ENCODE measurements at places on chromosomes 12 and 14.

DNA sequence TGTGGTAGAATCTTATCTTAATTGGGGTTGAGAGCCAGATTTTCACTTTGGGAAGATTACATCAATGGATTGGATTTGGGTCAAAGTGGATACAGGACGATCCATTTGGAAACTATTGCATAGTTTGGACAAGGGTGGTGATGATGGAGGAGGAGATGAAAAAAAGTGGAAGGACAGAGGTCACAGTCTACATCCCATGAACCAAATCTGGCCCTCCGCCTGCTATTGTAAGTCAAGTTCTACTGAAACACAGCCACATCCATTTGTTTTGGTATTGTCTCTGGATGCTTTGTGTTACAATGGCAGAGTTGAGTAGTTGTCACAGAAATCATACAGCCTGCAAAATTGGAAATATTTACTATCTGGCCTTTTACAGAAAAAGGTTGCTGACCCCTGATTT lies 296.8 kb upstream of the NOS1 start:
- no peak for DNase-seq

DNA sequence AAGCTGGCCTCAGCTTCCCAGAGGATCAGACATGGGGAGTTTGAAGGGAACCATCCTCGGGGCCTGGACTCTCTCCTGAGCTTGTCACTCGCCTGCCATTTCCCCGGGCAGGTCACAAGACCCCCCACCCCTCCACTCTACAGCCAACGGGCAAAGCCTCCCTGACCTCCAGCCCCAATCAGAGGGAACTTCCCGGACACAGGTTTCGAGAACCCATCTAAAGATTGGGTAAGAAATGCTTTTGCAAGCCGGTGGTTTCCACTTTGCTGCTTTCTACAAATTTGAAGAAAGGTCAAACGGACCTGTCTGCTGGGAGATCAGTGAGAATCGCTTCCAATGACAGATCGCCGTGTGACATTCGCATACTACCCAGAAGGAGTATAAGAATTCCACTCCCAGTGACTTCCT lies 89.6 kb downstream of the SCARB1 start:
- DNase-seq: no peak

DNA sequence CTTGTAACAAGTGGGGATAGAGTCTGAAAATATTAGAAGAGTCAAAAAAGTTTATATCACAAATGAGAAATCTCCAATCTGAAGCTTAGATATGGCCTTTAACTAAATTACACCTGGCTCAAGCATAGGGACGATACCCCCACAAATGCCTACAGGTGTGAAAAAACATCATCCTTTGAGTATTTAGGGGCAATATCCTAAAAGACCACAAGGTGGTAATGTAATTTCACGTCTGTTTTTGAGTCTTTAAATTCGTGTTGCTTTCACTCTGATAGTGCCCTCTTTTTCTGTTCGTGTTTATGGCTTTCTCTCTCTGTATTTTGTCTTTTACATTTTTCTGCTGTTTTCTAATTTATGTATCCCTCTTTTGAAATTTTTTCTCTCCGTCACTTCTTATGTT lies 84.3 kb downstream of the ETNK1 start:
- no peak for DNase-seq

DNA sequence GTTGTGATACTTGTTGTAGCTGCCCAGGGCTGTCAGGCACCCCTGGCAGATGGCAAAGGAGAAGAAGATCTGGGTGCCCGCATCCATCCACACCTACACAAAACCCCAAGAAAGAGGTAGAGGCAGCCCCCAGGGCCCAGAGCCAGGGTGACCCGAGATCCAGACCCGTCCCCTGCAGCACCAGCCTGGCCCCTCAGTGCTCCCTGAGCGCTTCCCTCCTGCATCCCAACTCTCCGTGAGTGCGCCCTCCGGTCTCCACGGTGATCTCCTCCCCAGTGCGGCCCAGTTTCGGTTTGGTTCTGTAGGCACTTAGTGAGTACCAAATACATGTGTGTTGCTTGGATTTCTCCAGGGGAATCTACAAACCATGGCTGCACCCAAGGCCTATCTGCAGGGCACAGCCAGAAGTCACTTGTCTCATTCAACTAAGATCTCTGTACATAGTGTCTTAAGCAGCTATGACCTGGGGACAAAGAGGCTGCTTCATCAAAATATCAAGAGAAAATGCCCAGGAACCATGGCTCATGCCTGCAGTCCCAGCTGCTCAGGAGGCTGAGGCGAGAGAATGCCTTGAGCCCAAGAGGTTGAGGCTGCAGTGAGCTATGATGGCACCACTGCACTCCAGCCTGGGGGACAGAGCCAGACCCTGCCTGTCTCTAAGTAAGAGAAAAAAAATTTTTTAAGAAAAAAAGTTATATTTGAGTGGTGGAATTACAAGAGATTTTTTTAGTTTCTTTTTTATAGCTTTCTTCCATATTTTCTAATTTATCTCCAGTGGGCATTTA lies 15.9 kb downstream of the SLC6A12 start:
- no peak for DNase-seq

- no peak for DNase-seq
These were observed 2.7 kb upstream of the BEST3 start for GRCh38 chr12:69701826-69702225.

GRCh38 chr12:99609455-99610181 lies 37.9 kb upstream of the GARIN6 start:
- no peak for DNase-seq

Measured in stimulated activated CD8-positive, alpha-beta memory T cell treated with anti-CD3 and anti-CD28 coated beads, Interleukin-2, amount 100 ng/mL, for 48 hours (primary cell).